ENCODE measurements at places on chromosomes 13 and 19.

GRCh38 chr19:11050323-11051114 lies 38.7 kb upstream of the LDLR start:
- no peak for DNase-seq

- peak; percentile 44 for DNase-seq
These were observed 1.9 kb upstream of the RASA3 start for GRCh38 chr13:114134111-114134943.

DNA sequence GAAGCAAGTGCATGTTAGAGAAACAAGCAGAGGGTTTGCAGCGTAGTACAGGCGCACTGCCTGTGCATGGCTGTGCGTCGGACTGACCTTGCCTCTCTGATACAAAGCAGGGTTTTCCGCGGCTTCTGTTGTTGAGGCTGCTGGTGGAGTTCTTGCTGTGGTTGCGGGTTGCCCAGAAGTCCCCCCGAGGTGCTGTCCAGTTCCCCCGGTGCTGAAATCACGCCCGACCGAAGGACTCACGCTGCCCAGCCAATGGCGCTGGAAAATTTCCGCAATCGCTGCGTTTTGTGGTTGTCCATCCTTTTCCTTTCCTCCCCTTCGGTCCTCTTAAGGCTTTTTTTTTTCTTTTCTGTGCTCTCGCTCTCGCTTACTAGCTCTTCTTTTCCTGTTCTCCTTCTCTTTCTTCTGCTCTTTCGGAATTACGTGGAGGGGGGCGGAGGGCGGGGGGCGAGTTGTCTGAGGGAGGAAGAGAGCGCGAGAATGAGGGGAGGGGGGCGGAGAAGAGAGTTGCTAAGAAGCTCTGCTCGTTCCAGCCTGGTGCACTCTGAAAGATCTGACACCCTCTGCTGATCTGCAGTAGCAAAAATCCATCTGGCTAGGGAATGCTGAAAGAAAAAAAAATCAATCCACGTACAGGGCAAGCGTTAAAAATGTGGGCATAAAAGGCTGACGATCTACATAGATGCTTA lies at the start of gene SLITRK1:
SLITRK1 (minus strand) TSS at position 558 of the 689 bp plus-strand sequence. CDS start 967 bp downstream, outside the sequence.
- DNase-seq = peak; percentile 56

GRCh38 chr19:2592824-2593223 lies 109.7 kb downstream of the GNG7 start:
- no peak for DNase-seq

Data from activated naive CD8-positive, alpha-beta T cell treated with anti-CD3 and anti-CD28 coated beads, Interleukin-2, amount 10 ng/mL, durations not matched to agents 7 days and 5 days (primary cell).